ENCODE measurements at places on chromosomes 5 and 9.
A peak's percentile ranks its signal among the peaks of the same experiment; 100 is the strongest.

- no peak for DNase-seq
Observed at GRCh38 chr5:54275361-54275760, 35.0 kb downstream of the ARL15 start.

DNA sequence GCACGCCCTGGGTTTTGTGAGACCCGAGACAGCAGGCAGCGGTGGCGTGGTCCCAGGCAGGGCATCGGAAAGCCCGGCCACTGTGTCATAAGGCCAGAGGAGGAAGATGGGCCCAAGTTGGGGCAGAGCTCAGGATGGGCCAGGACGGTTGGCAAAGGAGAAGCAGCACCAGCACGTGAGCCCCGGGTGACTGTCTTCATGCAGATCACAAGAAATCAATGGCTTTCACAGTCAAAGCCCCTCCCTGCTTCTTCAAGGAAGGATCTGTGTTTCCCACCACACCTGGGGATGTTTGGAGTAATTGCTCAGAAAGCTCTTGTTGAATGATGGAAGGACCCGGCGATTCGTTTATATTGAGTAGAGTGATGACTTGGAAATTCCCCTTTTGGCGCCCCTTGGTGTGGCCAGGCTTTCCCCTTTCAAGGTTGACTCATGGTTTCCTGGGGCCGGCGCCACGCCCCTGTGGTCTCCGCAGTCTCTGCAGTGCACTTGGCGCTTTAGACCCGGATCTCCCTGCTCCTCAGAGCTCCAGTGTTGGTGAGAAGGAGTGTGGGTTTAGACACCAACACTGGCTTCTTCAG lies 52.1 kb downstream of the IL31RA start:
- DNase-seq = peak; percentile 51

GRCh38 chr5:87243161-87243844 lies 24.4 kb upstream of the RASA1 start:
- no peak for DNase-seq

GRCh38 chr5:74173241-74173640 lies 467.3 kb downstream of the ENC1 start:
- no peak for DNase-seq

- no peak for DNase-seq
Observed at GRCh38 chr9:84959339-84959738, 289.8 kb downstream of the NTRK2 start.

GRCh38 chr5:72921886-72922285 lies 34.0 kb upstream of the FCHO2 start:
- DNase-seq = no peak

GRCh38 chr5:144547098-144547499 lies 376.4 kb downstream of the KCTD16 start:
- no peak for DNase-seq

Data from stimulated activated CD4-positive, alpha-beta T cell treated with anti-CD3 and anti-CD28 coated beads, TNF-alpha, amount 100 ng/mL, for 48 hours (primary cell).